Gastrocnemius medialis (tissue), 4 donors: ENCODE measurements at places on chromosomes 3 and 15.

DNA sequence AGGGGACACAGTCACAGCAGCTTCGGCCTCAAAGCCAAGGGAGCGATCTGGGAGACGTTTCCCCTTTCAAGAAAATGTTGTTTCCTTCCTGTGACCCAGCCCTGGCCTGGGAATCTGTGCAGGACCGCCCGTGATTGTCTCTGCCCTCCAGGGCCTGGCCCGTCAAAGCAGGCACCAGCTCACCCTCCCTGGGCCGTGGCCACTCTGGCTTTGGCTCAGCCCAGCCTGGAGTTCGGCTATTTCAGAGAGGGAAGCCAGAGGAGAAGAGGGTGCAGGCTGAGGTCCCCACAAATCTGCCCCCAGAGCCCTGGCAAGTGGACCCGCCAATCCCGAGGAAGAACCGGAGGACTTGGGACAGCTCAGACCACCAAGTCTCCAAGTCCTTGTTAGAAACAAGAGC is 12.7 kb downstream of the GATA2 start:
- H3K36me3 ChIP-seq = no peaks in the 10 kb centered on the region
- no peak for DNase-seq
- peaks cover 58% of the 10 kb centered on the region for H3K27me3 ChIP-seq
- no peak overlapping the region for H3K27ac ChIP-seq
- H3K4me3 ChIP-seq = no peak overlapping the region
- H3K4me1 ChIP-seq = no peaks in the 10 kb centered on the region

DNA sequence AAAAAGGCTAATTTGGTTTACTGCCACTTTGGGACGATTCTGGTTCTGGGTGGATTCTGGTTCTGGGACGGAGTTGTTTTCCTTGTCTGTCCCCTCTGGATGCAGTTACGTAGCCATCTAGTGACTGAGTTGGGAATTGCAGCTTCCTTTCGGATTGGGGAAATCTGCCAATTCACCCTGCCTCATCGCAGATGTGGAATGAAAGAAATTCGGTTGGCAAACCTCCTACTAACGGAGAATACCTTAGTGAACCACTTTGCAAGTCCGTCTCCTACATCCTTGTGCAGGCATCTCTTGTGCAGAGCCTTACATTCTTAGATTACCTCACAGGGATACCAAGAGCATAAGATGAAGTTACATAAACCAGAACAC is 31.5 kb upstream of the AP4E1 start:
- H3K4me3 ChIP-seq = peak overlapping the region; percentile 45
- H3K27me3 ChIP-seq = no peaks in the 10 kb centered on the region
- peaks cover 4% of the 10 kb centered on the region for H3K4me1 ChIP-seq
- no peaks in the 10 kb centered on the region for H3K36me3 ChIP-seq
- H3K27ac ChIP-seq = peak overlapping the region; percentile 60
- DNase-seq = peak; percentile 66

DNA sequence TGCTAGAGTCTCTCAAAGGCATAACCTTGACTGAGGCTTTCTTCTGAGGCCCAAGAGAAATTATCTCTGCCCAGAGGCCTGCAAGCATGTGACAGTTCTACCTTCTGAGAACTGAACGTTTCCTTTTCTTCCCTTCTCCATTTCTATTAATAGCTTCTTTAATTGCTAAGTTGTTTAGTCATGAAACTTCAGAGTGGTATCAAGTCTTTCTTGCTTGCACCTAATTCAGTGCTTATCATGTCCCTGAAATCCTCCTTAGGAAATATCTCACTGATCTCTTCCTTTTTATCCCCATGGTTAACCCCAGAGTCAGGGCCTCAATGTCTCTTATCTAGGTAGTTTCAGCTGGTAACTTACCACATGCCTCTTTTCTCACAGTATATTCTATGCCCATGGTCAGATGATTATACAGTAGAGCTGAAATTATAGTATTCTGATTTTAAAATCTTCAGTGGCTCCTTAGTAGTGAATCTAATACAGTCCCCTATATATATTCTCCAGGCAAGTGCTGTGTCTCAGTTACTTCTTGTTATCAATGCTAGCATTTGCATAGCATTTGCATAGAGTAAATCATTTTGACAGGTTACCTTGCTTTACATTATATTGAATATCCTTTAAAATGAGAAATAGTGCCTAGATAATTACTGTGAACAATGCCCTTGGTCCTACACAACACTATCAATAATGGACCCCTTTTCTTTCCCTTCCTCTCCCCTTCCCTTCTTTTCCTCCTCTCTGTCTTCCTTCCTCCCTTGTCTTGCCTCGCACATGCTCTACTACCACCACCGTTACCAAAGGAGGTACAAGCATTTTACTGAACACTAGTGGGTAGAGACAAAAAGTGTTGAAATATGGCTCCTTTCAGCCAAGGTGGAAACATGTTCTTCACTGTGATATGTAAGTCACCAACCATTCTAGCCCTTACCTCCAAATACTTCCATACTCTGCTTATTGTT is 33.0 kb downstream of the KBTBD8 start:
- no peaks in the 10 kb centered on the region for H3K4me1 ChIP-seq
- DNase-seq = no peak
- H3K4me3 ChIP-seq = no peak overlapping the region
- H3K36me3 ChIP-seq = no peaks in the 10 kb centered on the region
- no peak overlapping the region for H3K27ac ChIP-seq
- H3K27me3 ChIP-seq = no peaks in the 10 kb centered on the region

DNA sequence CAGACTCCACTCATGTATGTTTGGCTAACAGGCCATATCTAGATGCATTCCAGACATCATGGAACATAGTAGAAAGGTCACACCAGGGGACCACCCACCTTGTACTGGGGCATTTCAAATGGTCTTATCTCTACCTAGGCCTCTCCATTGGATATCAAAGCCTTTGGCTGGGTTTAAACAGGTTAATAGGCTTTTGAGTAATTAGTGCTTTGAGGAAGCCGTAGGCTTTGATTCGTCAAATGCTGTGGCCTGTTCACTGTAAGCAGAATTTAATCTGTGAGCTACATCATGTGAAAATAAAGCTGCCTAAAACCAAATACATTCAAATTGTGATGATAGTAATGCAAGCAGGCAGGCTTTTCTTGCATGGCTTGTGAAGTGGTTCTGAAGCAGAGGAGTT is 129.5 kb downstream of the ST8SIA2 start:
- H3K4me1 ChIP-seq = peaks cover 31% of the 10 kb centered on the region
- no peaks in the 10 kb centered on the region for H3K27me3 ChIP-seq
- no peak overlapping the region for H3K4me3 ChIP-seq
- DNase-seq = no peak

- H3K4me1 ChIP-seq = peaks cover 8% of the 10 kb centered on the region
- peak overlapping the region; percentile 81 for H3K27ac ChIP-seq
- no peaks in the 10 kb centered on the region for H3K36me3 ChIP-seq
- no peak for DNase-seq
- H3K27me3 ChIP-seq = no peaks in the 10 kb centered on the region
These were observed 639 bp downstream of the SPICE1 start for GRCh38 chr3:113514265-113514769.

- no peak for DNase-seq
- H3K27me3 ChIP-seq = no peaks in the 10 kb centered on the region
- no peak overlapping the region for H3K27ac ChIP-seq
These were observed 254.5 kb downstream of the NLGN1 start for GRCh38 chr3:173652093-173652492.

DNA sequence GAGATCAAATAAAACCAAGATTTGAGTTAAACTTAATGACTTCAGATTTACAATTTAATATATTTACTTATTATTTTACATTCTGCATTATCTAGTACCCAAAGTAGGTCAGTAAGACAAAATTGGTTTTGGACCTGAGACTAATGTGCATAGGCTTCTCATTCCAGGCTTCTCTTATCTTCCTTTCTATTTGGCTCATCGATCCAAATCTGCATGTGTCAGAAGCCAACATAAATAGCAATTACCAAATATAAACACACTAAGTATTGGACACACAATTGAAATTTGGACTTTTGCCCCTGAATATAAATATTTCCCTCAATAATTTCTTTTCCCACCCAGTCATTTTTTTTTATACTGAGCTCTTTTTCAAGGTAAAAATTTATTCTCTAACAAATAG is 290.6 kb upstream of the ARHGEF26 start:
- no peaks in the 10 kb centered on the region for H3K4me1 ChIP-seq
- H3K4me3 ChIP-seq = no peak overlapping the region
- H3K27me3 ChIP-seq = no peaks in the 10 kb centered on the region
- H3K27ac ChIP-seq = no peak overlapping the region

- no peak overlapping the region for H3K4me3 ChIP-seq
- H3K36me3 ChIP-seq = no peaks in the 10 kb centered on the region
- no peak overlapping the region for H3K27ac ChIP-seq
- H3K4me1 ChIP-seq = no peaks in the 10 kb centered on the region
These were observed 308.6 kb upstream of the ATP11B start for GRCh38 chr3:182484682-182485081.

DNA sequence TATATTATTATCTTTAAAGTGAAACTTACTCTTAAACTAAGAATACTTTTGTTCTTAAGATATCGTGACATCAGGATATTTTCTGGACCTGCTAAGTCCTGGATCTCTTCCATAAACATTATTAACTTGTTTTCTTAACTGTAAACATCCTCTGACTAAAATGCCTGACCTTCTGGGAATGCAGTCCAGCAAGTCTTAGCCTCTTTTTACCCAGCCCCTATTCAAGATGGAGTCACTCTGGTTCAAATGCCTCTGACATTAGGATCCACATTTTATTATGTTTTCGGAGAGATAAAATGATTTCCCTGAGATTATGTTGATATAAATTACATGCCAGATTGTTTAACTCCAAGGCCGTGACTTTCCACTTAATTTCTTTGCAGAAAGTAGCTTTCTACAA is 37.6 kb downstream of the OSTN start:
- no peaks in the 10 kb centered on the region for H3K27me3 ChIP-seq
- H3K4me1 ChIP-seq = no peaks in the 10 kb centered on the region
- no peaks in the 10 kb centered on the region for H3K36me3 ChIP-seq
- no peak overlapping the region for H3K4me3 ChIP-seq
- no peak for DNase-seq

DNA sequence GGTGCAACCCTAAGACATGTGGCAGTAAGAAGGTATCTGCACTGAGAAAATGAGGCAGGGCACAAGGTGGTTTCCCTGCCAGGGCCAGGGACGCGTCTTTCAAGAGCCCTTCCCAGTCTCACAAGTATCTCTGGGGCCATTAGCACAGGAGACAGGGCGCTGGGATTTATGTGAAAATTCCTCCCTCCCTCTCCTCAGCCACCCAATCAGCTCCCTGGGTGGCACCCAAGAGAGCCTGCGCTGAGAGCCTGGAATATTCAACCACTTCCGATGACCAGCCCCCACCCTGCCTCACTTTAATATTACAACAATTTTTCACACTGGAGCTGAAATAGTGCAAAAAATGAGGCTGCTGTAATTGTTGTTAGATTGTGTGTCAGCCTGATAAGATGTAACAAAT is 26.1 kb downstream of the SEC61A1 start:
- no peak overlapping the region for H3K4me3 ChIP-seq
- H3K27ac ChIP-seq = no peak overlapping the region
- DNase-seq = no peak
- H3K4me1 ChIP-seq = peaks cover 22% of the 10 kb centered on the region

GRCh38 chr3:100637197-100637631 is 27.8 kb downstream of the ADGRG7 start:
- H3K27ac ChIP-seq = no peak overlapping the region
- H3K36me3 ChIP-seq = no peaks in the 10 kb centered on the region
- no peaks in the 10 kb centered on the region for H3K27me3 ChIP-seq
- DNase-seq = no peak
